A549 treated with GW870086 at 1 μM for 4 hours (cell line): ENCODE measurements at places on chromosomes 7 and 10. TPM values are rescaled to one million over a fixed set of nuclear protein-coding genes. Genes with fewer than 3 reads are reported as not detected.

PGAM2 gene
- not detected in 5 replicates for total RNA-seq

ARMH3 gene
- total RNA-seq: 10.0 to 12.2 TPM (median 11.1 TPM) in 5 replicates

TMEM270 gene
- total RNA-seq: 0.32 TPM in 1 of 5 replicates, not detected in the others

CRPPA gene
- total RNA-seq: 0.36 to 0.85 TPM (median 0.59 TPM) in 5 replicates

HMX3 gene
- total RNA-seq: 0.19 TPM in 1 of 5 replicates, not detected in the others

FEZF1 gene
- total RNA-seq: not detected in 5 replicates

AKR1C8 gene
- 0.14 to 0.31 TPM (median 0.17 TPM) in 4 of 5 replicates, not detected in the other for total RNA-seq

HIPK2 gene
- 22.2 to 41.9 TPM (median 33.4 TPM) in 5 replicates for total RNA-seq

LIPJ gene
- total RNA-seq: not detected in 5 replicates

CDC14C gene
- 0.05 TPM in 1 of 5 replicates, not detected in the others for total RNA-seq

KCNH2 gene
- total RNA-seq: 1.2 to 1.6 TPM (median 1.5 TPM) in 5 replicates

TMEM139 gene
- 0.69 to 1.9 TPM (median 1.2 TPM) in 5 replicates for total RNA-seq

GBX1 gene
- total RNA-seq: 0.26 TPM in 1 of 5 replicates, not detected in the others
